Stimulated activated CD4-positive, alpha-beta T cell treated with anti-CD3 and anti-CD28 coated beads, Interleukin-12 subunit alpha, Interleukin-12 subunit beta, amount 100 ng/mL, for 4 hours (primary cell): ENCODE measurements at places on chromosomes 11 and 22.
A peak's percentile ranks its signal among the peaks of the same experiment; 100 is the strongest.

- no peak for DNase-seq
These were observed 59.6 kb downstream of the GUCY1A2 start for GRCh38 chr11:106958517-106959248.

DNA sequence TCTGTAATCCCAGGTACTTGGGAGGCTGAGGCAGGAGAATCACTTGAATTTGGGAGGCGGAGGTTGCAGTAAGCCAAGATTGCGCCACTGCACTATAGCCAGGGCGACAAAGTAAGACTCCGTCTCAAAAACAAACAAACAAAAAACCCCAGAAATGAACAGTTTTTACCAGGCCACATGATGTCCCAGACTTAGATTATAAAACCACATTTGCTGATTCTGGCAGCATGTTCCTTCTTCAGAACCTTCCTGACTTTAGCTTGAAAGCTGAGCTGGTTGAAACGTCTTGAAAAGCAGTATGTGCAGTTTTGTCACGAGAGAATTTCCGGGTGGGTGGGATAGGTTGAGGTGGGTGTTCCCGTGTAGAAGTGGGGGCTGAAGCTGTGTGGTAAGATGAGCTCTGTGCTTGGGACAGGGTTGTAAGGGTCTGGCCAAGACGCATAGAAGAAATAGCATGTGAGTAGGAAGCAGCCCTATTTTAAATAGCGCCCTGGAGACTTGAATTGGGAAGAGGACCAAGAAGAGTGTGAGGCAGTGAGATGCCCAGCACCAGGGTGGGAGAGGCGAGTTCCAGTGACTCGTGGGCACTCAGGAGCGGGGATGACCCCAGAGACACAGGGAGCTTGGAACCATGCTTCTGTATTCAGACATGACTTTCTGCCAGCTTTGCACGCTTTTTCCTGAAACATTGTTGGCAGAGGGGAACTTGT is 7.6 kb downstream of the AP2A2 start:
- DNase-seq = no peak

- DNase-seq = peak; percentile 35
These were observed 99.4 kb downstream of the MIAT start for GRCh38 chr22:26756675-26757293.

DNA sequence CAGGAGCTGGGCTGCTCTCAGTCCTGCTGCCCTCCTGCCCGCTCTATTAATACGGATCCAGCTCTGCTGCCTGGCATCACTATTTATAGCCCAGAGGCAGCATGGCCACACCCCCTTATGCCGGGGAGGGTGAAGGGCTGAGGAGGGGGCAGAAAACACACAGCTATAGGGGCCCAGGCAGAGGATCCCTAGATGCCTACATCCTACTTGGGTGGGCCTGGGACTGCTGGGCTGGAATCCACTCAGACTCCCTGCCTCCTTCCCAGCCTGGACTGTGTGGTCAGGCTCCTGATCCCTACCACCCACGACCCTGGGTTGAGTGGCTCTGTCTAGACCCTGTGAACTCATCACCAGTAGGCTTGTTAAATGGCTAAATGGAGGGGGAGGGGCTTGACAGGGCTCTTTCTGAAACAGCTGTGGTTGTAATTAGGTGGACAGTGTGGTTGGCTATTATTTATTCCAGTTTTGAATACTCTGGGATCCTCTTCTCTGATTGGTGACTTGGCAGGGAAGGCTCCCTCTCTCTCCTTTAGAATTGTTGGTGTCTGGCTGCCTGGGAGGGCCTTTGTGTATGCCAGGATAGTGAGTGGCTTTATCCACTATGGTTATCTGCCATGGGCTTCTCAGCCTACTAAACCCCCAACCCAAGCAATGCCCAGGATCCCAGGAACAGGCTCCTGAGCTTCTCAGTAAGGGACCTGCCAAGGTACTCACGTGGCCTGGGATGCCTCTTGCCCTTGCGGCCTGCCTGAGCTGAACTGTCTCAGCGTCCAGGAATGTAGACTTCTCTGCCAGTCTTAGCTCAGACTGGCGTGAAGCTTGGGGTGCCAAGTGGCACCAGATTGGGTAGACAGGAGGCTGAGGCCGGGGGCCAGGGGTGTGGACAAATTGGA is 15.2 kb downstream of the PHLDB1 start:
- DNase-seq = no peak

GRCh38 chr11:58968251-58968711 is 29.0 kb downstream of the GLYATL1 start:
- DNase-seq = no peak
